ENCODE measurements at places on chromosomes 1 and 21.

DNA sequence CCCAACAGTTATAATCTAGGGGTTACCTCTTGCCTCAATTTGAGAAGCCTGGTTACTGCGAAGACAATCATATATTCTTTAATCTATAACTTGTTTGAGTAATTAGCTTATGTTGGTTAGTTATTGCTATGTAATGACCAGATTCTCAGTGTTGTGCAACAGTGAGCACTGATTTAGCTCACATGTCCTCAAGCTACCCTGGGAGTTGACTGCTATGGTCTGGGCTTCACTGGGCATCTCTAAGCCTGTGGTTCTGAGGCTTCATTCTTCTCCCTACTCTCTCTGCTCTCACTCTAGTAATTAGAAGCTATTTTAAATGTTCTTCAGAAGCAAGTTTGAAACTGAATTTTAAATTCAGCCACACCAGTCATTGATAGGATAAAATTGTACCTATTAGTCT, 371.8 kb downstream of the PBX1 start:
- DNase-seq: no peak

DNA sequence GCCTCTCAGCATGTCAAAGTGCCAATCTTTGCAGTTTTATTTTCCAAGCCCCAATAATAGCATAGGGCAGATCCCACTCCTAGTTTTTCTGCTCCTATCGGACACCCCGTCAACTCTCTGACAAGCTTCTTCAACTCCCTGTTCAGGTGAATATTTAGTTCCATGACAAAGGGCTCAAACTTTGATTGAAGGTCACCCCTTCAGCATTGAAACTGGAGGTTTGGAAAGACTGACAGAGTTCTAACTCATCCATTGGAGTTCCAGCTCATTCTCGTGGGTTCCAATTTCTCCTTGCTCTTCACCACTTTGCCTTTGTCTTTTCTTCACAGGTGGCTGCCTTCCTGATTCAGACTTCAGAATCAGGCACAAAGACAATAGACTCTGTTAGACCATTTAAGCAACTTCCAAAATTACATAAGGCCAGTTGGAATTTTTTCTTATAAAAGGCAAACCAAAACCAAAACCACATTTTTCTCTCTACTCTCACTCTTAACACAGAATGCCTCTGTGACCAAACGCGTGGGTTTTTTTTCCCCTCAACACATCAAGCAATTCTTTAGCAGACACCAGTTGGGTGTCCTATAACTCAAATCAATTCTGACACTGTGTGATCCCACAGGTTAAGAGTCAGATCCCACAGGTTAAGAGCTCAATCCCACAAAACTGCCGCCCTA, 169.3 kb upstream of the USP25 start:
- DNase-seq: no peak

- DNase-seq: no peak
Observed at GRCh38 chr1:28718586-28719331, 18.0 kb upstream of the YTHDF2 start.

- no peak for DNase-seq
Observed at GRCh38 chr1:150981177-150981804, 801 bp upstream of the ANXA9 start.

GRCh38 chr1:24934310-24935195, 4.5 kb upstream of the RUNX3 start:
- DNase-seq: no peak

- DNase-seq: no peak
Observed at GRCh38 chr1:203448521-203449061, 27.0 kb upstream of the PRELP start.

GRCh38 chr1:172845371-172845770, 186.5 kb downstream of the FASLG start:
- no peak for DNase-seq

DNA sequence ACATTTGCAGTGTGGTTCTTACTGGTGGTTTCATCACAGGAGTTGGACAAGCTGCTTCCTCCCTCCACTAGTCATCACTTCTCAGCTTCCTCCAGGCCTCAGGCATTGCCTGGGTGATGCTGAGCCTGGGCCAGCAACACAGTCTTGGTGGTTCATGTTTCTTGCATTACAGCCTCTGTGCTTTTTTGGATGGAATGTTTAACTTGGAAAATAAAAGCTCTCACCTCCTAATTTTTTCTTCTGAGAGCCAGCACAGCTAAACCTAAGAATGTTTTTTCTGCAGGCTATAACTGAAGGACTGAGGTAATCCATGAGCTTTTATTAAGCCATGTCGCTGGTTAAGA, 66.1 kb upstream of the RHOU start:
- no peak for DNase-seq

DNA sequence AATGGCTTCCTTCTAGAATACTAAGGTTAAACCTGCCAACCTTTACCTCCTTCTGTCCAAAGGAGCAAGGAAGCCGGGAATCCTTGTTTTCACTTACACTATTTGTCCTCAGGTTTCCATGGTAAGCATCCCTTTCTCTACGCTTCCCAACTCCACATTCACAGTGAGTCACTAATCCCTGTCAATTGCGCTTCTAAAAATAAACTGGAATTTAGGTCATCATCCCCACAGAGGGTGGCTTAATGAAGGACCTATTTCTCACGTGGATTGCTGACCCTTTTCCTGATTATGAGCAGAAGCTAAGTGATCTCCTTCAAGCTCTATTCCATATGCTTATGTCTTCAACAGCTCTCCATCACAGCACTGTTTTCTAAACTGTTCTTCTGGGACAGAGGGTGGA, 39.9 kb upstream of the ABCA4 start:
- no peak for DNase-seq

- no peak for DNase-seq
Observed at GRCh38 chr1:183164340-183164739, 21.7 kb upstream of the LAMC2 start.

DNA sequence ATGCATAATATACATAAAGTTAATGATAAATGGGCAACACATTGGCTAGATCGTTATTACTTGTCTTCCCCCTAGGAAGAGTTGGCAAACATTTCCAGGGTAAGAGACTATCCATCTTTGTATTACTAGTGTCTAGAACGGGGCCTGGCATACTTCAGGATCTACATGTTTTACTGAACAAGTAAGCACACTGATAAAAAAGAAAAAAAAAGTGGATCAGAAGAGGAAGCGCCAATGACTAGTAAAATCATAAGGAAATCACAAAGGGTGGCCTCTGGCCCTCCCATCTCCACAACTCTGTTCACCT, 482 bp downstream of the TM2D1 start:
- DNase-seq: no peak

- DNase-seq: no peak
Observed at GRCh38 chr1:31795801-31796621, 19.8 kb downstream of the SPOCD1 start.

GRCh38 chr1:19765623-19766022, 34.1 kb downstream of the TMCO4 start:
- DNase-seq: no peak

GRCh38 chr1:229209816-229210215, 61.1 kb upstream of the RAB4A start:
- no peak for DNase-seq

- DNase-seq: no peak
Observed at GRCh38 chr1:170397061-170397460, 134.9 kb upstream of the GORAB start.

- no peak for DNase-seq
Observed at GRCh38 chr1:225767634-225768540, 9.7 kb upstream of the SRP9 start.

DNA sequence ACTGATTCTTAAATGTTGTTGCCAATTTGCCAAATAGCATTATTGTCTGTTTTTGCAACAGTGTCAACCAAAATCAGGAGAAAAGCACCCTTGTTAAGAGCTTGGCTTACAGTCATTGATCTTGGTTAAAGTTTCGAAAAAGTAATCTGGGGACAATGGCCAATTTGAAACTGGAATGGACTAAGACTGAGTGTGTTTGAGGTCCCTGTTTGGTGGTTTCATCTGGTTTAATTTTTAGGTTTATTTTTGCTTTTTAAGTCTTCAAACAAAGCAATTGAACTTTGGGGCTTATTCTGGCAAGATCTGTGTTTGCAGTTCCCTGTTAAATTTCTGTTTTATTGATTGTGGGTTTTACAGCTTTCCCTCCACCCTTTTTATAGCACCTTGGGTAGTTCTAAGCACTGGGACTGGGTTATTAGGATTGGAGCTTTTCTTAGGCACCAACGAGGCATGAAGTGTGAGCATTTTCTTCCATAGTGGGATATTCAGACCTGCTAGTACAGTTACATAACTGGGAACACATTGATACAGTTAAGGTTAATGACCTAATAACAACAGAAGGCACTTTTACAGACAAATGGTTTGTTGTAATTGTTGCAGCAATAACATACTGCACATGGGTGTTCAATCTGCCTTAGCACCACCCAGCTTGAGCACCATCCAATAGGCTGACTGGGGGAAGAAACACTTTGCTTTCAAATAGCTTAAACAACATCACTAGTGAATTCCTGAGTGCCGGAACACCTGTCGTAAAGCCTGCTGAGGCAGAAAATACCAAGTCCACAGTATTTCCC, 40.6 kb upstream of the MAP10 start:
- DNase-seq: no peak

- no peak for DNase-seq
Observed at GRCh38 chr1:209544098-209544497, 39.4 kb upstream of the CAMK1G start.

GRCh38 chr1:67536957-67537666, 106.9 kb upstream of the SERBP1 start:
- no peak for DNase-seq

DNA sequence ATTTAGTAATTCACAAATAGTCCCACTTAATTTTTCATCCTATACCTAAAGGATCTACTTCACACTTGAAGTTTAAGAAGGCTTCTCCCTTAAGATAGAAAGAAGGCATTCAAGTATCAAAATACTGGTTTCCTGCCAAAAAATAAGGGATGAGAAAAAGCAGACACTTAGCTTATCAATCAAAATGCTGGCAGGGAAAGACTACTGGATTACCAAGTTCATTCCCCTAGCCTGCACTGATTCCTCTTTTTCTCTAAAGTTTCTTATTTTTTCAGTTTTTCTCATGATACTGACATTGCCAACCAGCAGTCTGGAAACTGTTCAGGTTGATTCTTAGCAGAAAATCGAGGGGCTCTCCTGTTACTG, 204.6 kb downstream of the GABPA start:
- no peak for DNase-seq

DNA sequence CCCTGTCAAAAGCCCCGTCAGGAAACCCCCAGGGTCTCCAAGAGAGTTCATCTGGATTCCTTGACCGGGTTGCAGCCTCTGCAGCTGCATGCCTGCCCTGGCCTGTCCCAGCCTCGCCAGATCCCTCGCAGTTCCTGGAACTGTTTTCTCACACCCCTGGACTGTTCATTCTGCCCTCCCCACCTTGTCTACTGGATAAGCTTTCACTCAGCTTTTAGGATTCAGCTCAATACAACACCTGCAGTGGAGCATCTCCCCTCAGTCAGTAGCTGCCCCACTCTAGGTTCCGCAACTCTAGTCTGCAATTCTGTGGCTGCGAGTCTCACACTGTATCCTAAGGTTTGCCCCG, 67.2 kb downstream of the FAM163A start:
- DNase-seq: no peak

DNA sequence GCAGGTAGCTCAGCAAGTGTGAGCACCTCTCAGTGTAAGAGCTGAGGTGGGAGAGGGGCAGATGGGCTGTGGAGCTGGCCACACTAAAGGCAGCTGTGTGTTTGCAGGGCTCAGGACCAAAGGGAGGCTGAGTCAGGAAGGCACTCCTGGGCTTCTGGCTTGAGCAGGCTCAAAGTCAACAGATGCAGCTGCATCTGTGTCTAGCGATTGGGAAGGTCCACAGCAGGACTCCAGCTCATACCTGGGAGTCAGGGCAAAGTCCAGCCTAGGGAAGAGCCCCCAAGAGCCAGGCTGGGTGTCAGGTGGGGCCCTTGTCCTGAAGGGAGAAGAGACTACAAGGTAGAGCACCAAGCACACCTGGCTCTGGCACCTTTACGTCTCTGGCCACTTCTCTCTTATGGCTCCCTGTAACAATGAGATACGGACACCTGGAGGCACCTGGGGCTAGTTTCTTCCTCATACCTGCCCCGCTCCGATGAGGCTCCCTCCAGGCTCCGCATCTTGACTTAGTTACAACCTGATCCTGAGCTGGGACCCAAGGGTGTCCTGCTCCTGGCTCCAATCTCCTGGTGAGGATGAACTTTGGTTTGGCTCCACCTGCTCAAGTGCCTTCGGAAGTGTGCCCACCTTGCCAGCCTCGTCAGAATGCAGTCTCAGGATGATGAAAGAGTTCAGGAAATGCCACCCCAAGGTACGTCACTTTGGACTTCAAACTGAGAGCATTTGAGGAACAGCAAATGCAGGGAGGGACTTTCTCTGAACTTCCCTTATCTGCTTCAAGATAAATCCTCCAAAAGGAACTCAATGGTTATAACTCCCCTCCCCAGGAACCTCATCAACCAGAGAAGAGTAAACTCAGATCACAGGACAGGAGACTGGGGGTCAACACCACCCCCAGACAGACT, 21.5 kb upstream of the SLC2A1 start:
- no peak for DNase-seq

DNA sequence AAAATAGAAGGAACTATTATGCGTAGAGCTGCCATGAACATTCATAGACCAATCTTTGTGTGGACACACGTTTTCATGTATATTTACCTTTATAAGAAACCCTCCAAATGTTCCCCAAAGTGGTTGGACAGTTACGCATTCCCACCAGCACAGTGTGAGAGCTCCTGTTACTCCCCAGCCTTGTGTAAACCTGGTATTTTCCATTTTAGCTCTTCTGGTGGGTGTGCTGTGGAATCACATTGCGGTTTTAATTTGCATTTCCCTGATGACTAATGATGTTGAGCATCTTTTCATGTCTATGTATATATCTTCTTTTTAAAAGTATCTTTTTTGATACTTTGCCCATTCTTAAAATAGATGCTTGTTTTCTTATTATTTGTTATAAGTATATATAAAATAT, 3.2 kb upstream of the UBASH3A start:
- DNase-seq: no peak

- DNase-seq: no peak
Observed at GRCh38 chr1:99599678-99600175, 46.2 kb upstream of the PALMD start.

- DNase-seq: no peak
Observed at GRCh38 chr1:183173828-183174227, 12.2 kb upstream of the LAMC2 start.

GRCh38 chr1:54838565-54839180, 37.5 kb upstream of the TTC22 start:
- no peak for DNase-seq

- no peak for DNase-seq
Observed at GRCh38 chr1:214400131-214400530, 119.2 kb downstream of the SMYD2 start.
